SK-N-MC (cell line): ENCODE measurements at places on chromosomes 13 and 19.

GRCh38 chr13:50684366-50684765 is 159.1 kb downstream of the DLEU7 start:
- no peak for DNase-seq

- no peak for DNase-seq
Observed at GRCh38 chr19:6697291-6697690, 23.2 kb downstream of the C3 start.

- DNase-seq, result no peak
Observed at GRCh38 chr19:23716792-23717191, 29.8 kb upstream of the ZNF675 start.

DNA sequence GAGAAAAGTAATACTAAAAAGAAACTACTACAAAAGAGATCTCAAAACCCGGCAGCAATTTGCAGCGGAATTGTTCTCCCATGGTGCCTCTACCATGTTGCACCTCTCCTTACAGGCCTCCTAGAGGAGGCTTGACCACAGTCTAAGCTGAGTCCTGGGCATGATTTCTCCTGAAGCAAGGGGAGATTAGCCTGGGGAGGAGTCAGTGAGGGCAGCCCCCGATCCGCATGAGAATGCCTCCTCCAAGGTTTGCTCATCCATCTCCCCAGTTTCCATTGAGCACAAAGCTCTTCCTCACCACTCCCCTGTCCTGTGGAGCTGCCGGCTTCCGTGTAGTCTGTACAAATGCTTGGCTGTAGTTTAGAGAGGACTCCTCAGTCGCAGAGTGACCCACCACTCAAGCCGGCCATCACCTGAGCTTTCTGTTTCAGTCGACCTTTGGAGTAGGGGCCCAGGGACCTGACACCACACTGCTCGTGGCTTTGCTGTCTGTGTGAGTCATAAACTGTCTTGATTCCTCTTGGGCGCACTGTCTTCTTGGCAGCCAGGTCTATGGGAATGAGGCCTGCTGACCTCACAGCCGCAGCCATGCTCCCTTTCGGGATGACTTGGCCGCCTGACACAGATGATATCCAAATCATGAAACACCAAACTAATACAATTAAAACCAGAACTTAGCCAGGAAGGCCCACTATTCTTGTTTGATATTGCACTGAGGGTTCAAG is 72.3 kb downstream of the C1QTNF9 start:
- no peak for DNase-seq

DNA sequence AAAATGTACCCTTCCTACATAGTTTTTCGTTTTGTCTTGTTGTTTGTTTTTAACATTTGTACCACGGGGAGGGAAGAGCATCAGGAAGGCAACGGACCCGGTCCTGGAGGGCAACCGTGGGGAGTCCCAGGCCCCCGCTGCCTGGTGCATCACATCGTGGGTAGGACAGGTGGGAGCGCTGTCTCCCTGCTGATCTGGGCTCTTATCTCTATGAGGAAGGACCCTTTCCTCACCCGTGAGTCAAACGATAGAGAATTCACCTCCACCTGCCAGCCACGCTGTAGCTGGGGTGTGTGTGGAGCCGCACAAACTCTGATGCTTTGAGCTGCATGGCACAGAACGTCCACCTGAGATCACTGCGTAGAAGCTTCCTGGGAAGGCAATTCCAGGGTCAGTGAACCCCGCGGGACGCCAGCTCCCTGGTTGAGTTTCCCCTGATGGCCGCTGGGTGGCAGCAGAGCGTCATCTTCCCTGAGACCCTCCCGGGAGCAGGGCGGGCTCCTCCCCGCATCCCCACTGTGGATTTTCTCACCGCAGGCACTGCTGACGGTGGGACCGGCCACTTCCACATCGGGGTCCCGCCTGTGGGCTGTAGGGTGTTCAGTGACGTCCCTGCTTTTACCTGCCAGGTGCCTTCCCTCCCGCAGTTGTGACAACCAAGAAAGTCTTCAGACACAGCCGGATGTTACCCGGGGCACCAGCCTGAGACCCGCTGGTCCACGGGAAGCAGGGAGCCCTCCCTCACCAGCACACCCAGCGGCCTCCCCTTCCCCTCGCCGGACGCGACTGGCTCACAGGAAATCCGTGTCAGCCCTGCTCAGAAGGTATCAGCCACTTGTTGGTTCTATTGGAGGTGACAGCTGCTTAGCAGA is 54.7 kb downstream of the ZNF787 start:
- DNase-seq, result no peak

DNA sequence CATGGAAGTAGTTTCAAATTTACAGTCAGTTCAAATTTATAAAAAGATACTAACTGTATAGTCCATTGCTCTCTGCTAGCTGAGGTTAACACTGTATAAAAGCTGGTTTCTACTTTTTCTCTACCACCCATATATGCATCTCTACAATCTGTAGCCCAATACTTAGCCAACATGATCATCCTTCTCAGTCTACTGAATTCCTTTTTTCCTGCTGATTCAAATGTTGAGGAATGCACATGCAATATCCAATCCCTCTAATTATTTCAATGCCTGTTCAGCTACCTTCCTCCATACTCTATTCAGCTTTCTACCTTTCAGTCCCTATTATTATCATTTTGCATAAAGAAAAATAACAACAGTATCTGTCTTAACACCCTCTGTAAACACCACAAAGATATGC is 15.6 kb downstream of the KPNA3 start:
- DNase-seq, result no peak

DNA sequence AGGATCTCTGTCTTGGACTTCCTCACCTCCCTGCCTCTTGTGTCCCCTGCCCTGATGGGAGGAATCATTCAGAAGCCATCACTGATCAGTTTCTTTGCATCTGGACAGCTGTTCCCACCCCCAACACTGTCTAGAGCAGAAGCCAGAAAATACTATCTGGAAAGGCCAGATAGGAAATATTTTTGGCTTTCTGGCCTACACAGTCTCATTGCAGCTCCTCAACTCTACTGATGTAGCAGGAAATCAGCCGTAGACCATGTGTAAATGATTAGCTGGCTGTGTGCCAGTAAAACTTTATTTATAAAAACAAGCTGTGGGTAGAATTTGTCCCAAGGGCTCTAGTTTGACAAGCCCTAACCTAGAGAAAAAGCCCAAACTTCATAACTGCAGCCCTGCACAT is 5.6 kb downstream of the SIGLEC7 start:
- no peak for DNase-seq

GRCh38 chr19:8609279-8610040 is 1.1 kb downstream of the ADAMTS10 start:
- no peak for DNase-seq

DNA sequence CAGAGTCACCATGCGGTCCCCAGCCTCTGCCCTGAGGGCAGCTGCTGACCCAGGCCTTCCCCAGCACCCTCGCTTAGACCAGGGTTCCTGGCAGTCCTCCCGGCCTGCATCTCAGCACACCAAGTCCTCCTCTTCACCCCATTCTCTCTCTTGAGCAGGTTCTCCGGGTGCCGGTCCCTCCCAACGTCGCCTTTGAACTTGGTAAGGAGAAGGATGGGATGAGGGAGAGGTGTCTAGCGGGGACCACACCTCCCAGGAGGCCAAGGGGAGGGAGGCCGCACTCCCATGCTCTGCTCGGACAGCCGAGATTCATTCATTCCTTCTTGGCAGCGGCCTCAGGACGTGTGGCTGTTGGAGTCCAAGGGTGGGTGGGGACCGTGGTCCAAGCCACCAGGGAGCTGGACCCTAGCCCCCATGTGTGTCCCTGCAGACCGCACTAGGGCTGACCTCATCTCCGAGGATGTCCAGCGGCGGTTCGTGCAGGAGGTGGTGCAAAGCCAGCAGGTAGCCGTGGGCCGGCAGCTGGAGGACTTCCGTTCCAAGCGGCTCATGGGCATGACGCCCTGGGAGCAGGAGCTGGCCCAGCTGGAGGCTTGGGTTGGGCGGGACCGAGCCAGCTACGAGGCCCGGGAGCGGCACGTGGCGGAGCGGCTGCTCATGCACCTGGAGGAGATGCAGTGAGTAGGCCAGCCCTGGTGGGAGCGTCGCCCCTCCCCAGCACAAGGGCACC is 9.4 kb downstream of the ARHGEF1 start:
- no peak for DNase-seq

- DNase-seq, result no peak
Observed at GRCh38 chr13:110702591-110703526, 3.1 kb downstream of the CARS2 start.

- peak; percentile 93 for DNase-seq
Observed at GRCh38 chr19:49453013-49453756, at the start of gene ALDH16A1. Gene ALDH16A1 (plus strand): TSS chr19:49453225. CDS start chr19:49453332, 107 bp downstream.

DNA sequence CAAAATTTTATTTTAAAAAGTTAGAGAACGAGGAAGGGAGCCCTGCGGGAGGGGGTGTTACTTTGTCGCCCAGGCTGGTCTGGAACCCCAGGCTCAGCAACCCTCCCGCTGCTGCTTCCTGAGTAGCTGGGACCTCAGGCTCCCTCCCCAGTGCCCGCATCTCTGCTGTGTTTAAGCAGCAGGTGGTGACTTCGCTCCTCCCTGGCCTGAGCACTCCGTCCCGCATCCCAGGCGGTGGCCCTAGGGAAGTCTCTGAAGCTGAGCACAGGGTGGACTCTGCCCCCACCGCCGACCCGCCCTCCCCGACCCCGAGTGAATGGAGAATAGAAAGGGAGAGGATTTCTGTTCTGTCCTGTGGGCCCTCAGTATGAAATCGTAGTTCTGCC is 30.5 kb downstream of the ZNF701 start:
- no peak for DNase-seq

DNA sequence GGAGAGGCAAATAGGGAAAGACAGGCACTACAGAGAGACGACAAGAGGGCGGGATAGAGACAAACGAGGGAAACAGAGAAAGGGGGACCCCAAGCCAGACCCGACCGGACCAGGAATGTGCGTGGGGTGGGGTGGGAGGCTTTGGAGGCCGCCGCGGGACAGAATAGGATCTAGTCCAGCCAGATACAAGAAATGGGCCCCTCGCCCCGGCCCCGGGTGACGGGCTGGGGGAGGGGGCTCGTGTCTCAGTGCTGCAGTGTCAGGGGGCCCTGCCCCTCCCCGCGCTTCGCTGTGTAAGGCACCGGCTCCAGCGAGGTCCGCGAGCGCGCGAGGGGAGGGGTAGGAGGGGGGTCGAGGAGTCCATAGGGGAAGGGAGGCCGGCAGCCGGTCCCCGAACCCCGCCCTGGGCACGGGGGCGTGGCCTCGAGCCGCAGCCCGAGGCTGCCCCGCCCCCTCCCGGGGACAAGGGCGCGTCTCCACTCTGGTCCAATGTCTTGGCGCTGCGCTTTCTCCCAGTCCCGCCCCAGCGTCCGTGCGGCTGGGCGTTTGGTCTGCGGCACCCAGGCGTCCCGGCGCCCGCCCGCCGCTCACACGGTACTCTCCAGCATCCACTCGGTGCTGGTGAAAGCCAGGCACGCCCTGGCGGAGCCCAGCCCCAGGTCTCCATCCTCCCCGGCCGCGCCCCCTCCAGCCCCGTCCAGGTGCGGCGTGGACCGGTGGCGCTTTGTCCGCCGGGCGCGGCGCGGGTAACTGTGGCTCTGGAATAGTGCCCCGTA is 11.0 kb downstream of the IFNL1 start:
- DNase-seq, result no peak

GRCh38 chr19:53581871-53582279 is 43.9 kb downstream of the ZNF331 start:
- no peak for DNase-seq

DNA sequence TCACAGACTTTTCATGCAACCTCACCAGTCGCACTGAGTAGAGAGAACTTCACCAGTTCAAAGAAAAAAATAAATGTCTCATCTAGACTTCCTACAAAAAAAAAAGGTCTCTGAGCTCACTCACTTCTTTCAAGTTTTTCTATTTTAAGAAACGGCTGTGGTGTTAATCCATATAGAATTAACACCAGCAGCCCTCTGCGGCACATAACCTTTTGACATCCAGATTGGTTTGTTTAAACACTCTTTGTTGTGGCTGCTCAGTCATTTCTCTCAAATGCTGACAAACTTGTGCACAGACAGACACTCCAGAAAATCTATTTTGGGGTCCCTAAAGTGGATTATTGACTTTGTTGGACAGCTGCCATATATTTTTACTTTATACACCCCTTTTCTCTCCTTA is 874.9 kb downstream of the EFNB2 start:
- no peak for DNase-seq

DNA sequence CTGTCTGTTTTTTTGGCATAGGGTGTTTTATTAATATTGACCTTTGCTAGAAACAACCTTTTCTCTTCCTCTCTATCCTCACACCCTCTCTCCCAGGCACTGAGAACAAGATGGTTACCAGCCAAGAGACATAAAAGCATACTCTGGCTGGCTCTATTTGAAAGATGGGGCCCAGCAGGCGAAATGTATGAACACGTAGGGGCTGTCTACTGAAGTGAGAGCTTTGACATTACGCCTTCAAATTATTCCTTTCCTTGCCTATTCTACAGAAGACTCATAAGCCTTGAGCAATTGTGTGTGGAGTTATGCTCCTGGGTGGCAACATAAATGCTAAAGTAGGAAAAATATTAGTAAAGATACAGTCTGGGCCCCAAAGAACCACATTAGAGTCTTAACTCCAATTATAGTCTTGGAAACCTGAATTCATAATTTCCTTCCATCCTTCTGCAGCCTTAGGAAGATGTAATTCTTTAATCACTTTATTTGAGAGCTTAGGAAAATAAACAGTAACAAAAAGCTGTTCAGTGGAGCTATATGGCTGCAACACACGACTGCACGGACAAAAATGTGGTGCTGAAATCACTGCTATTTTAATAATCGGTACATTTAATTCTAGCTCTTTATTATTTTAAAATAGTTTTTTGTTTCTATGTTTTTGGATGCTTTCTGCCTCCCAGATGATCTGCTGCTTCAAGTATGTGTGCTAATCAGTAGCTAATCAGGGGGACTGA is 122.3 kb upstream of the RNF113B start:
- DNase-seq, result no peak

DNA sequence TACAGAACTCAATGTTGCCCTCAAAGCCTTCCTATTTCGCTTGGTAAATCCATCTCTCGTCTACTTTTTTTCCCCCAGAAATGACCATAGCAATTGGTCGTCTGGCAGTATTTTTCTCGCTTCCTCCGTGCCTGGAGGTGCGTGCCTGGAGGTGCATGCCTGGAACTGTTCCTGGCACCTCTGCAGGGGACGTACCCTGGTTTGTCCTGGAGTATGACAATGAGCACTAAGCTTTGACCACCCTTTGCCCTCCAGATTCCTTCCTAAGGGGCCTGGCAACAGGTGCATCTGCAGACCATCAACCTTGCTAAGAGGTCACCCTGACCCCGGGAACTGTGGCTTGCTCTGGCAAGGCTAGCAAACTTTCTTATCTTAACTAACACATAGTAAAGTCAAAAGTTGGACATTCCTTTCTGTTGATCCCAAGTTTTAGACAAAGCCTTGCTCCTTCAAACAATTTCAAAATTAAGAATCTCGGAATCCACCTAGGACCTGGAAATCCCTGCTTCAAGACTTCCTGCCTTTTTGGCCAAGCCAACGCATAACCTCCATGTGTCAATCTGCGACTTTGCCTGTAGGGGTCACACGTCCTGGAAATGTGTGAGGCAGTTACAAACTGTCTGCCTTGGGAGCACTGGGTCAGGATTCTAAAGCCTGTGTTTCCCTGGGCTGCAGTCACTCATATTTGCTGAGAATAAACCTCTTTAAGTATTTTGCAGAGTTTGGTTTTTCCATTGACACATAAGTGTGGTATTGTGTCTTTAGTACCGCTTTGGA is 28.8 kb upstream of the TUBGCP3 start:
- peak; percentile 12 for DNase-seq

GRCh38 chr19:51607920-51608562 is 22.2 kb downstream of the SIGLEC5 start:
- DNase-seq, result peak; percentile 50
